Dermis blood vessel endothelial cell (primary cell): ENCODE measurements at places on chromosomes 1 and 21. TPM values are rescaled to one million over a fixed set of nuclear protein-coding genes. Genes with fewer than 3 reads are reported as not detected.

DNA sequence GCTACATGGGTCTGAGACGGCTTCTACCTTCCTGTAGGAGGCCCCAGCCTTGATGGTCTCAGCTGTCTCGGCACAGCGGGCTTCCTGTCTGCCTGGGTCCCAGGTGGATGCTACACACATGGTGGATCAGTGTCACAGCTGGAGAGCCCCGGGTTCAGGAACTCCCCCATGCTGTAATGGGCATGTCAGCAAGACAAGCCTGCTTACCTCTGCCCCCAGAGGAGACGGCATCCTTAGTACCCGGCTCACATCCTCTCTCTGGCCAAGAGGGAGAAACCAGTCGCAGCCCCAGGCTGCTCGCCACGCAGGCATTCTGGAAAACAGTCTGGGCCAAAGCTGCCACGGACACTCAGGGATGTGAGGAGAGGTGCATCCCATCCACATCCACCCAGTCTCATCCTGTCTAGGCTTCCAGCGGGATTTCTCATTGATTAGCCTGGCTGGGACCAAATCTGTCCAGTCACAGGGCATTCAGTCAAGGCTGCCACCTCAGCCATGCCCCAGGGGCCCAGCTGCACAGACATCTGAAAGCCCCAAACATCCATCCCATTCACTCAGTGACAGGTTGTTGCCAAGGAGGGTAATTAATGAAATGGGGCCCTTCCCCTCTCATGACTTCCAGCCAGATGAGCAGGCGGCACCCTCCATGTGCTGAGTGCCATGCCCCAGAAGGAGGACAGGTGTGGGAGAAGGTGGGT, 10.5 kb downstream of the SNAP47 start:
- DNase-seq, result no peak

- DNase-seq, result no peak
Measured at GRCh38 chr1:221509575-221510355, 232.1 kb downstream of the DUSP10 start.

DNA sequence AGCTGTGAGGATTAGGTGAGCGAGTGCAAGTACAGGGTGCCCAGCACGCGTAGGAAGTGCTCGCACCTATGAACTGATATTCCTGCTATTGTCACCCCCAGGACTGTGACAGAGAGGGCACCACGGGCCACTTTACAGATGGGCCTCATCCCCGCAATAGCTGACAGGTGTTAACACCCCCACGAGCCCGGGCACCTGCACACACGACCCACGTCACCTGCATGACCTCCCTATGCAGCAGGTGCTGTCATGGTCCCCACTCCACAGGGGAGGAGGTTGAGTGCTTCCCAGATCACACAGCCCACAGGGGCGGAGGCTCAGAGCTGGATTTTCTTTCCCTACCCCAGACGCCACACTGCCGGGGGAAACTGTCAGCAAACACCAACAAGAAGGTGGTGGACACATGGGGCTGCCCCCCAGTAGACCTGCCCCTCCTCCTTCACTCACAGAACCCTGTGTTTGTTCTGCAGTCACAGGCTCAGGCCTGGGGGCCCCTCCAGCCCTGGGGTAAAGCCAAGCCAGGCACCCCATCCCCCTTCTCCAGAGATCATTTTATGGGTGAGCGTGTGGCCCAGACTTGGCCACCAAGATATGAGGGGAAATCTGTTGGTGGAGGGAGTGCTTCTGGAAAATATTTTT, 465.5 kb downstream of the MATN1 start:
- DNase-seq, result no peak

- no peak for DNase-seq
Measured at GRCh38 chr1:76090283-76091203, 16.0 kb downstream of the ST6GALNAC3 start.

GRCh38 chr1:167268347-167268787, 47.7 kb downstream of the POU2F1 start:
- DNase-seq, result no peak

DNA sequence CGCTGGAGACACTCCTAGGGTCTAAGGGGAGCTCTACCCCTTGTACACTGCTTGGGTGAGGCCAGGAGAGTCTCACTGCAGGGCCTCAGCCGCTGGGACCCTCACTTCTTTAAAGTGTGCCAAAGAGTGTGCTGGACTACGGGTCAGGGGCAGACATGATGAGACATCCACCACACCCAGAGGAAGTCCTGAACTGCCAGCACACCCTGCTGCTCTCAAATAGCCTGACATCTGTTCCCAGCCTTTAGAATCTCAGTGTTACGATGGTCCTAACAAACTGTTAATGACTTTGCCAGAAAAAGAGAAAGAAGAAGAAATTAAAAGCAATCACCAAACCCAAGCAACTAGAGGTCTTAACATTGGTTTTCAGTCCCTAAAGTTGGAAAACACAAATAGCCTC, 49.0 kb downstream of the MRPL37 start:
- no peak for DNase-seq

DNA sequence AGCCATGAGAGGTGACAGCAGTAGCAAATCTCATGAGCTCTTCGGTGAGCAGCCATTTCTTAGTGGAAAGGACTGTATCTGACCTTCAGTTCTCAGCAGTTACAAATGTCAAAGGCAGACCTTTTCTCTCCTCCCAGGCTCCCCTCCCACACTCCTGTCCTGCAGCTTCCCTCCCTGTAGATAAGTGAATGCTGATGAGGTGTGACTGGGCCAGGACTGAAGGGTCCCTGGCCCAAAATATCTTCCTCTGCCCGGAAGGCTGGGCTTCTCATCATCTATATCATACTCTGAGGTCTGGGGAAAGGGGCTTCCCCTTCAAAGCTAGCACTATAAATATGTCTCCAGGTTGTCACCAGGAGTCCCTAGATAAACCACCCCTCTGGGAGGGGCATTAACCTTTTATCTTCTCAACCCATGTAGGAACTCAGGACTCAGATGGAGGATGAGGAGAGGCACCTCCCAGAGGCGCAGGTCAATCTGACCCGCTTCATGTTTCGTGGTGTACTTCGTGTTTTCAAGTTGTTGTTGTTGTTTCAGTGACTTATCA, 3.6 kb upstream of the ADAMTSL4 start:
- no peak for DNase-seq

GRCh38 chr1:30232288-30232899, 491.0 kb downstream of the MATN1 start:
- DNase-seq, result no peak

GRCh38 chr1:236066828-236067386, 2.0 kb upstream of the NID1 start:
- no peak for DNase-seq

GRCh38 chr1:151680391-151680790, 36.2 kb downstream of the CELF3 start:
- DNase-seq, result peak; percentile 45

The PCBP3 gene
- total RNA-seq, result 0.14 TPM in 1 of 2 replicates, not detected in the other

The SLC2A5 gene
- total RNA-seq, result 0.34 TPM in 1 of 2 replicates, not detected in the other

The DMBX1 gene
- not detected in 2 replicates for total RNA-seq

The MYBPH gene
- not detected in 2 replicates for total RNA-seq

The GJC2 gene
- total RNA-seq, result 5.0 and 5.8 TPM in 2 replicates

The LRRIQ3 gene
- 0.17 and 0.56 TPM in 2 replicates for total RNA-seq
